ENCODE measurements at places on chromosomes 7 and 10. TPM values are rescaled to one million over a fixed set of nuclear protein-coding genes. Genes with fewer than 3 reads are reported as not detected.

The ACHE gene
- 5.1 TPM for total RNA-seq

The CNTNAP2 gene
- total RNA-seq: 6.5 TPM

The SPDYE6 gene
- total RNA-seq: not detected

The GRID2IP gene
- total RNA-seq: 2.5 TPM

The TMEM184A gene
- total RNA-seq: 8.6 TPM

The COL28A1 gene
- total RNA-seq: 17.3 TPM

The CHCHD2 gene
- 137 TPM for total RNA-seq

The OR2A1 gene
- 0.12 TPM for total RNA-seq

The RBP3 gene
- total RNA-seq: not detected

The PRLHR gene
- 1.5 TPM for total RNA-seq

The CALHM1 gene
- total RNA-seq: not detected

The PPP1R17 gene
- total RNA-seq: 0.96 TPM

The PROSER2 gene
- total RNA-seq: 18.8 TPM

The FBXL13 gene
- 9.2 TPM for total RNA-seq

The CLDN3 gene
- total RNA-seq: 49.9 TPM

The TBC1D12 gene
- total RNA-seq: 8.0 TPM

The HYAL4 gene
- total RNA-seq: not detected

The UNCX gene
- total RNA-seq: not detected

The GPR26 gene
- not detected for total RNA-seq

The CUBN gene
- total RNA-seq: 0.98 TPM

The WEE2 gene
- total RNA-seq: 0.16 TPM

The MYL7 gene
- total RNA-seq: 1.5 TPM

The PLPP4 gene
- total RNA-seq: not detected

The PPP1R9A gene
- 55.2 TPM for total RNA-seq

The EFCAB10 gene
- 0.53 TPM for total RNA-seq

The CARD11 gene
- total RNA-seq: 11.0 TPM

The BLVRA gene
- 22.4 TPM for total RNA-seq

The NOS3 gene
- 1.1 TPM for total RNA-seq

The WIPF3 gene
- total RNA-seq: 9.5 TPM

The PDZD7 gene
- 0.29 TPM for total RNA-seq

The ZNF117 gene
- 63.3 TPM for total RNA-seq

The PAX4 gene
- total RNA-seq: 23.6 TPM

The ITIH2 gene
- 4.9 TPM for total RNA-seq

The DRGX gene
- total RNA-seq: not detected

The FAM25C gene
- not detected for total RNA-seq
